ENCODE measurements at places on chromosomes 11 and 22. TPM values are rescaled to one million over a fixed set of nuclear protein-coding genes. Genes with fewer than 3 reads are reported as not detected.

DNA sequence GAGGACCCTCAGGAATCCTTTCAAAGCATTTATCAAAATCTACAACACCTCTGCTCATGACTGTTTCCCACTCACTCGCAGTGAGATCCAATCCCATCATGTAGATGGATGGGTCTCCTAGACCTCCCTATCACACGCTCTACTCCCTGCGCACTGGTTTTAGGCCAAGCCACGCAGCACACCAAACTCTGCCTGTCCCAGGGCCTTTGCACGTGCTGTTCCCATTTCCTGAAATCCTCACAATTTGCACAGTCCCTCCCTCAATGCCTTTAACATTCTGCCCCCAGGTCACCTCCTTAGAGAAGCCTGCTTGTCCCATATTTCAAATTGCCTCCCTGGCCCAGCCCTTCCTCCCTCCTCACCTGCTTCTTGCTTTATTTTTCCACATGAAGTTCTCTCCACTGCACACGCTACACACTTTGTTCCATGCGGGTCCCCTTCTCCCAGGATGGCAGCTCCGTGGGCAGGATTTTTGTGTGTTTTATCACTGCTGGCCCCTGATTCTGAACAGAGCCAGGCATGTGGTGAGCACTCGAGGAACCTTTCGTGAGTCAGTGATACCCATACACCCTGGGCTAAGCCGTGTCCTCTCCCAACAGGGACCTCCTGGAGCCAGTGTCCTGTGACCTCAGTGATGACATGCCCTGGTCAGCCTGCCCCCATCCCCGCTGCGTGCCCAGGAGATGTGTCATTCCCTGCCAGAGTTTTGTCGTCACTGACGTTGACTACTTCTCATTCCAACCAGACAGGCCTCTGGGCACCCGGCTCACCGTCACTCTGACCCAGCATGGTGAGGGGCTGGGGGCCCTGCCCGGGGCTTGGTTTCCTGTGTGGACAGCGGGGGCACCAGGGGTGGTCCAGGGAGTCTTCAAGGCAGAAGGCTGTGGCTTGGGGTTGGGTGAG lies 12.2 kb downstream of the CSF2RB start:
- DNase-seq, result no peak

GRCh38 chr11:18457450-18457849 lies 1.8 kb downstream of the LDHAL6A start:
- no peak for DNase-seq

The MAP6 gene
- total RNA-seq, result 2.6 TPM

GRCh38 chr11:122601141-122602125 lies 54.1 kb upstream of the UBASH3B start:
- no peak for DNase-seq

The CST6 gene
- 0.98 TPM for total RNA-seq

Measured in breast epithelium (tissue), 4 donors.